Stimulated activated CD4-positive, alpha-beta T cell treated with anti-CD3 and anti-CD28 coated beads, Interleukin-4, amount 100 ng/mL, for 1 hour (primary cell): ENCODE measurements at places on chromosomes 5 and 9.

DNA sequence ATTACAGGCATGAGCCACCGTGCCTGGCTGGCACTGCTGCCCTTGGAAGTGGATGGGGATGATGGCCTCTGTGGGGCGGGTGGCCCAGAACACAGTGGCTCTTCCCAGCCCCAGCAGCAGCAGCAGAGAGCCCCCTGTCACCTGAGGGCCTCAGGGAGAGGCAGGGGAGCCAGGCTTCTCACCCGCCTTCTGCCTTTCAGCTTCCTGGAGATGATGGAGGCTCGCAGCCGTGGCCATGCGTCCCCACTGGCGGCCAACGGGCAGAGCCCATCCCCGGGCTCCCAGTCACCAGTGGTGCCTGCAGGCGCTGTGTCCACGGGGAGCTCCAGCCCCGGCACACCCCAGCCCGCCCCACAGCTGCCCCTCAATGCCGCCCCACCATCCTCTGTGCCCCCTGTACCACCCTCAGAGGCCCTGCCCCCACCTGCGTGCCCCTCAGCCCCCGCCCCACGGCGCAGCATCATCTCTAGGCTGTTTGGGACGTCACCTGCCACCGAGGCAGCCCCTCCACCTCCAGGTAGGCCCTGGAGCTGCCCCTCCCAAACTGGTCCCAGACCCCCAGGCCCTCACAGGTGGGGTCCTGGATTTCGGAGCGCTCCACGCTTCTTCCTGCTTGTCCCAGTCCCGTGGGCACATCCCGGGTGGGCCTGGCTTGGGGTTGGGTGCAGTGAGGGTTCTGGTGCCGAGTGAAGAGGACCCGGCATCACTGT, 5.0 kb upstream of the AJM1 start:
- DNase-seq = no peak

- DNase-seq = no peak
Measured at GRCh38 chr9:132516911-132517310, 65.5 kb upstream of the BARHL1 start.

DNA sequence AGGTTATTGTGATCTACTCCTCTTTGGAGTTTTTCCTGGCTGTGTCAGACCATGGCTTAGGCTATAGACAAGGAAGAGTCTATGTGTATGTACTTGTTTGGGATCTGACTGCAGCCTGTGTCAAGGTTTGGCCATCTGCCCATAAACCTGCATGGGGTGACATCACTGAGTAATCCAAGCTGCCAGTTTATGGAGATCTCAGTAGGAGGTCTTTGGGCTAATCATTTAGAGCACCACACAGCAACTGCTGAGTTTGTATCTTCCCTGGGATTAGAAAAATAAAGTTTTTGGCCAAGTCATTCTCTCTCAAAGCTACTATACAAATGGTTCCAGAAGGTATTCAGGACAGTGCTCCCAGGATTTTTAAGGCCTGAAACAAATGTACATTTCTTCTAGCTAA, 65.5 kb upstream of the HSPB3 start:
- DNase-seq = no peak

GRCh38 chr5:18048449-18048848, 414.2 kb downstream of the TAF11L14 start:
- DNase-seq = no peak

GRCh38 chr9:129867136-129868022, 32.1 kb downstream of the USP20 start:
- DNase-seq = no peak

- no peak for DNase-seq
Measured at GRCh38 chr5:180173198-180173544, 35.8 kb downstream of the RASGEF1C start.

GRCh38 chr5:173714551-173715428, 98.3 kb upstream of the BOD1 start:
- no peak for DNase-seq

GRCh38 chr5:130773813-130774212, 391.2 kb downstream of the HINT1 start:
- DNase-seq = no peak

DNA sequence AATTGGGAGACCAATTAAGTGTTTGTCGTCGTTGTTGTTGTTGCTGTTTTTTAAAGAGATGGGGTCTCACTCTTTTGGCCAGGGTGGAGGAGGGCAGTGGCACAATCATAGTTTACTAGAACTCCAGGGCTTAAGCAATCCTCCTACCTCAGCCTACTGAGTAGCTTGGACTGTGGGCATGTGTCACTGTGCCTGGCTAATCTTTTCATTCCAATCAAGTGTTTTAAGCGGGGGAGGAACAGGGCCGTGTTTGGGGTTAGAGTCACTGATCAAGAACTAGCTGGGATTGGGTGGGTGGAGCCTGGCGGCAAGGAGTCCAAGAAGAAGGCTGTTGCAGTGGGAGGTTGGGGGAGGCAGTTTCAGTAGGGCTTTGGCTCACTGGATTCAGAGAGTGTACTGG, 13.8 kb downstream of the SNX30 start:
- no peak for DNase-seq

- no peak for DNase-seq
Measured at GRCh38 chr9:126290871-126291270, 35.8 kb upstream of the MVB12B start.

DNA sequence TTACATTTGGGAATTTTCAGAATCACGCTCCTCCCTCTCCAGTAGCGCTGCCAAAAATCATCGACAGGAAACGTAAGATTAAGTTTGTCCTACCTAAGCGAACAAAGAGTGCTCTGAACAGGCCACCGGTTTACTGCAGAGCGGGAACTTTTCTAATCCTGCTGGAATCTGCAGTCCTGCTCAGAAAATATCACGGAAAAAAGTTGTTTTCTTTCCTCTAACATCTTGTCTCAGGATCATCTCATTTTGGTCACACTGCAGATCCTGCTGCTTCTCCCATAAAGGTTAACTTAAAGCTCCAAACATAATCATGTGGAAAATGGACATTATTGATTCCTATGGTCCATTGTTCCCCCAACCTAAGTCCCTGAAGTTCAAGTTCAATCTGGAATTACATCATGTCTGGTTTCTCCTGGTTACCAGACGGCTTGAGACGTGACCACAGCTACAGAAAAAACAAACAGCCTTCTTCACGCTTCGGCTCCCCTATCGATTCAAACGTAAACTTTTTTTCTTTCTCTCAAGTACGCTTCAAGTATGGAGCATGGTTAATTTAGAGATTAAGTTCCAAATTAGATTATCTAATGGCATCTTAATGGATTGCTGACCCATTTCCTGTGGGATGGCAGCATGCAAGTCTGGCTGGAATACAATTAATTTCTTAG, 217.6 kb downstream of the NFIB start:
- DNase-seq = no peak

DNA sequence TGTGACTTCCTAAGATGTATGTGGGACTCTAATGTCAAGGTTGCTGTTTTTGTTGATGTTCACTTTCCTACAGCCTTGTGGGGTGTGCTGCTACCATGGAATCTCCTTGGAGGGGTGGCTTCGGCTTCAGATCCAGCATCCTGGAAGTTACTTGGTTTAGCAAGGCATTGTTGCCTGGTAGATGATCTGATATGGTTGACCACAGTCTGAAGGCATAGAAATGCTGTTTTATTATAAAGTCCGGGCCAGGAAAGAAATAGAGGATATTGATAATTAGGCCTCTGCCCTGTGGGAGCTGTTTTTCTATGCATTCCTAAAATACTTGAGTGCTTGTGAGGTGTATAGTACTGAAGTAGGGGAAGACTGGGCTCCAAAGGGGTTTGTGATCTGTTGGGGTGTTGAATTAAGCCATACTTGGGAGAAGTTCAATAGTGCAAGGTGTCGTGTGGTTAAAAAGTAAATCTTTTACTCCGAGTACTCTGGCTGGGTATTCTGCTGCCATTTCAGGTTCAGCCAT, 27.3 kb upstream of the CREBRF start:
- no peak for DNase-seq

GRCh38 chr9:135299239-135299590, 180.4 kb upstream of the PPP1R26 start:
- no peak for DNase-seq

DNA sequence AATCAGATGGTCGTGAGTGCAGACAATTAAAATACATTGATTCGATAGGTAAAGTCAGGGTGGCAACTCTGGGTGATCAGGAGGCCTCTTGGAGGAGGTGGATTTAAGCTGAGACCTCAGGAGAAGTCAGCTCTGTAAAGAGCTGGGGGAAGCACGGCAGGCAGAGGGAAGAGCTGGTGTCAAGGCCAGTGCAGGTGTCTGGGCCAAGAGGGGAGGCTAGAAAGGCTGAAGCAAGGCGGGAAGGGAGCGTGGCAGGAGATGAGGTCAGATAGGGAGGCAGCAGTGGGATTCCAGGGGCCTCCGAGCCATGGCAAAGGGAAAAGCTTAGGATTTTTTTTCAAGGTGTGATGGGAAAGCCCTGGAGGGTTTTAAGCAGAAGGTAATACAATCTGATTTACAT, 178.7 kb downstream of the FSTL4 start:
- no peak for DNase-seq

DNA sequence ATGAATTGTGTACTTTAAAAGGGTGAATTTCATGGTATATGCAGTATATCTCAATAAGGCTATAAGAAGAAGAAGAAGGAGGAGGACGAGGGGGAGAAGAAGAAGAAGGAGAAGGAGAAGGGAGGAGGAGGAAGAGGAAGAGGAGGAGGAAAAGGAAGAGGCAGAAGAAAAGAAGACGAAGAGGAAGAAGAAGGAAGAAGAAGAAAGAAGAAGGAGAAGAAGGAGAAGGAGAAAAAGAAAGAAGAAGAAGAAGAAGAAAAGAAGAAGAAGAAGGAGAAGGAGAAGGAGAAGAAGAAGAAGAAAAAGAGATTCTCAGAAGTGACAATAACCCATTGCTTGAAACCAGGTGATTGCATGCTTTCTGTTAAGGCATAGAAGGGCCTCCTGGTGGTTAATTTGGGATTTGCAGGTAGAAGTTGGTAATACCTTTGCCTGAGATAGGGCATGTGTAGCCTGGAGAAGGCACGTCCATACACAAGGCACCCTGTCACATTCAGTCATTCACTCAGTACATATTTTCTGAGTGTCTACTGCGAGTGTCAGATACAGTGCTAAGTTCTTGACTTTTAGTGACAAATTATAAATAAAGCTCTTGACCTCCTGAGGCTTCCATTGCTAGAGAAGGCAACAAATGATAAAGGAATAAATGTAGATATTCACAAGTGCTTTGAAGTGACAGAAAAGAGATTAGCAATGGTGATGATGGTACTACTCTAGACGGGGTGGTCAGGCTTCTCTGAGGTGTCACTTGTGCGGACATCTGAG, 231.3 kb downstream of the NPR3 start:
- no peak for DNase-seq

DNA sequence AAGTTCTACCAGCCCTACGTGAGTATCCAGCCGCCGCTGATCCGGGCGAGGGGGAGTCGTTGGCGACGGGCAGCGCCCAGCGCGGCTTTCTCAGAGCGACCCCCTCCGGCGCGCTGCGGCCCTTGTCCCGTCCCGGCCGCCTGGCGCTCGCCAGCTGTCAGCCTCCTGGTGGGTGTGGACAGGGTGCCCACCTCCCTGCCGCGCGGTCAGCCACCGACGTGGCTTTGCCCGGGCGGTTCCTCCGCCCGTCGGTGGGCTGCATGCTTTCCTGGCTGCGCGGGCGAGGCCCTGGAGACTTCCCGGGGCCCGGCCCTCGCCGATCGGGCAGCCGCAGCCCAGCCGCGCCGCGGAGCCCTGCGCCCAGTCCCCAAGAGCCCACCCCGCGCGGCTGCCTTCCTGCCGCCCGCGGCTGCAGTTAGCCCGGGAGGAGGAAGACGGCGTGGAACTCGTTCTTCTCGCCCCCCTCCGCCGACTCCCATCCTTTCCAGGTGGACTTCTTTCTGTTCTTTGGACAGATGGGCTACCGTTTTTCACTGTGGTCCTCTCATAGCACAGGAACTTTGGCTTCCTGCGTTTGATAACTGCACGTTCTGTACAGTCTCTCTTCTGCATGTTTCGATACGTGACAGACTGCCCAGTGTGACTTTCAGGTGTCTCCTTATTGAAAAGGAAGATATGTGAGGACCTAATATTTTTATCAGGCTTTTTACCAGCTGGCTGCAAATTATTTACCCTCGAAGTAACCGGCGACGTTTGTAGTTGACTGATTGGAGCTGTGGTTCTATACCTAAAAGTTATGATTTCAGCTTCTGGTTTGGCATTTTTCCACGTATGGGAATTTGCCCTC, 577 bp downstream of the AP3S1 start:
- DNase-seq = no peak

DNA sequence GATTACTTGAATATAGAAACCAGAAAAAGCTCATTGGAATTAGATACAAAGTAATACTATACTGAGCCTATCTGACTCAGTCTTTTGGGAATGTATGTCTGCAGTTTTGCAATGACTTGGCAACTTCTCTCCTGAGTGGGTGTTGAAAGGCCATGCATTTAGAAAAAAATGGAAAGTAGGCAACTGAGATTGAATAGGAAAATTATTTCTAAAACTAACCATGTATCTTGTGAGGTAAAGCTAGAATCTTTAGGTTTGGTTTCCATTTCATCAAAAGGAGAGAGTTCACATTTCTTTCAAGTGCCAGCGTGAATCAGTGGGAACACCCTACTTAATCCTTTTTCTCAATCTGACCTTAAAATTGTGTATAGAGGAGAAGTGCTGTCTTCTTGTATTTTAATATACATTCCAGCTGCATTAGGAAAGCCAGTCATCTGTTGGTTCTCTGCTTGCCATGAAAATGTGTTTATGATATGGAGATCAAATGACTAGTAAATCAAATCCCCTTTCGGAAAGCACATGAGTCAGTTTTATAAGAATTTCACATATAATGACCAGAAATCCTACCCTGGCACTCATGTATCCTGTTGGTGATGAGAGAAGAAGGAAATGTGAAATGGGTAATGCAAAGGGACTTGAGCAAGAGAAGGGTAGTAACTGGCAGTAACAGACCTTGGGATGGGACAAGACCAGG, 30.4 kb downstream of the NFX1 start:
- no peak for DNase-seq

- no peak for DNase-seq
Measured at GRCh38 chr5:109006129-109006528, 258.4 kb downstream of the FER start.
